ENCODE measurements at places on chromosomes 6 and 20.

- H3K27ac ChIP-seq: peak overlapping the region; percentile 54
- H3K36me3 ChIP-seq: peaks cover 35% of the 10 kb centered on the region
- H3K4me3 ChIP-seq: peak overlapping the region; percentile 52
- H3K4me1 ChIP-seq: peaks cover 36% of the 10 kb centered on the region
- H3K27me3 ChIP-seq: no peaks in the 10 kb centered on the region
Observed at GRCh38 chr6:30730601-30731435, 10.7 kb downstream of the TUBB start.

- no peak for DNase-seq
- no peak overlapping the region for H3K4me3 ChIP-seq
- no peak overlapping the region for H3K27ac ChIP-seq
- no peaks in the 10 kb centered on the region for H3K36me3 ChIP-seq
- no peaks in the 10 kb centered on the region for H3K4me1 ChIP-seq
Observed at GRCh38 chr6:113476937-113477839, 380.0 kb upstream of the MARCKS start.

DNA sequence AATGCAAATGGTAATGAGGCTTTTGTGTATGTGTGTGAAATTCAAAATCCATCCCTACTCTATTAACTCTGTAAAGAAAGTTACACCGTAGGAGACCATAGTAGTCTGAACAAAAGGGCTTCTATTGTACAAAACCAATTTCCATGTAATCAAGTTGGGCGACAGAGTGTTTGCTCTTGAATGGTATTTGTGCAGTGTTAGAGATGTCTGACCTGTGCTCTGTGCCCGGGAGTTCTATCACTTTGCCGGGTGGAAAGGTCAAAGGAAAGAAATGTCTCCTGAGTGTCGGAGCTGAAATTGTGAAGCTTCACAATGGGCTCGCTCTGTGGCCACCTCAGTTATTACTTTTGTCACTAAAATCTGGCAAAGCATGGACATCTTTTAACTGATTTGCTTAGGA lies 312.0 kb downstream of the SAMD5 start:
- H3K27me3 ChIP-seq: no peaks in the 10 kb centered on the region
- H3K27ac ChIP-seq: no peak overlapping the region
- no peak for DNase-seq
- H3K36me3 ChIP-seq: no peaks in the 10 kb centered on the region
- no peaks in the 10 kb centered on the region for H3K4me1 ChIP-seq

- H3K36me3 ChIP-seq: no peaks in the 10 kb centered on the region
- H3K4me3 ChIP-seq: no peak overlapping the region
- peak; percentile 43 for DNase-seq
- peaks cover 66% of the 10 kb centered on the region for H3K27me3 ChIP-seq
- no peak overlapping the region for H3K27ac ChIP-seq
- H3K4me1 ChIP-seq: peaks cover 2% of the 10 kb centered on the region
Observed at GRCh38 chr20:23048283-23049200, 930 bp downstream of the THBD start.

GRCh38 chr6:41531591-41532582 lies 14.3 kb upstream of the FOXP4 start:
- H3K27ac ChIP-seq: peak overlapping the region; percentile 95
- H3K4me3 ChIP-seq: peak overlapping the region; percentile 71
- peaks cover 26% of the 10 kb centered on the region for H3K4me1 ChIP-seq
- peaks cover 2% of the 10 kb centered on the region for H3K36me3 ChIP-seq
- peaks cover 26% of the 10 kb centered on the region for H3K27me3 ChIP-seq

GRCh38 chr20:689947-690346 lies 14.3 kb upstream of the SCRT2 start:
- no peaks in the 10 kb centered on the region for H3K36me3 ChIP-seq
- no peak for DNase-seq
- no peak overlapping the region for H3K27ac ChIP-seq

GRCh38 chr6:119348096-119348747 lies 1.3 kb downstream of the MAN1A1 start:
- no peaks in the 10 kb centered on the region for H3K27me3 ChIP-seq
- H3K36me3 ChIP-seq: peaks cover 28% of the 10 kb centered on the region
- peak overlapping the region; percentile 87 for H3K27ac ChIP-seq
- H3K4me3 ChIP-seq: peak overlapping the region; percentile 92

GRCh38 chr6:157715728-157716164 lies 107.3 kb upstream of the SNX9 start:
- H3K36me3 ChIP-seq: no peaks in the 10 kb centered on the region
- H3K27ac ChIP-seq: no peak overlapping the region
- H3K4me3 ChIP-seq: no peak overlapping the region
- no peaks in the 10 kb centered on the region for H3K27me3 ChIP-seq
- DNase-seq: no peak
- H3K4me1 ChIP-seq: no peaks in the 10 kb centered on the region

DNA sequence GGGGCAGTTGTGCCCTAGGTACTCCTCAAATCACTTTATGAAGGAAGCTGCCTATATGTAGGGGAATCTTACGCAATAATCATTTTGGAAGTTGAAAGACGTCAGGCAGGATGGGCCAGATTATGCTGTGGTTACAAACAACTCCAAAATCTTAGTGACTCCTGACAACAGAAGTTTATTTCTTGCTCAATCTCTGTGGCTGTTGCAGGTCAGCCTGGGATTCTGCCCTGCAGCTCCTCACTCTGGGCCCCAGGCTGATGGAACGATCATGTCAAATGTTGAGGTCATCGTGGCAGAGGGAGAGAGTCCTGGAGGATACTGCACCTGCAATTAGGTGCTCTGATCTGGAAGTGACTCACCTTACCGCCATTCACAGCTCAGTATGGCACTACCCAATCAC lies 88.4 kb downstream of the ZDHHC14 start:
- H3K4me1 ChIP-seq: peaks cover 12% of the 10 kb centered on the region
- H3K27me3 ChIP-seq: no peaks in the 10 kb centered on the region
- no peak overlapping the region for H3K4me3 ChIP-seq
- no peak for DNase-seq

GRCh38 chr20:38092260-38092857 lies 58.8 kb downstream of the RPRD1B start:
- peaks cover 11% of the 10 kb centered on the region for H3K36me3 ChIP-seq
- H3K27ac ChIP-seq: no peak overlapping the region
- H3K4me3 ChIP-seq: no peak overlapping the region
- no peak for DNase-seq
- H3K4me1 ChIP-seq: peaks cover 15% of the 10 kb centered on the region
- no peaks in the 10 kb centered on the region for H3K27me3 ChIP-seq

DNA sequence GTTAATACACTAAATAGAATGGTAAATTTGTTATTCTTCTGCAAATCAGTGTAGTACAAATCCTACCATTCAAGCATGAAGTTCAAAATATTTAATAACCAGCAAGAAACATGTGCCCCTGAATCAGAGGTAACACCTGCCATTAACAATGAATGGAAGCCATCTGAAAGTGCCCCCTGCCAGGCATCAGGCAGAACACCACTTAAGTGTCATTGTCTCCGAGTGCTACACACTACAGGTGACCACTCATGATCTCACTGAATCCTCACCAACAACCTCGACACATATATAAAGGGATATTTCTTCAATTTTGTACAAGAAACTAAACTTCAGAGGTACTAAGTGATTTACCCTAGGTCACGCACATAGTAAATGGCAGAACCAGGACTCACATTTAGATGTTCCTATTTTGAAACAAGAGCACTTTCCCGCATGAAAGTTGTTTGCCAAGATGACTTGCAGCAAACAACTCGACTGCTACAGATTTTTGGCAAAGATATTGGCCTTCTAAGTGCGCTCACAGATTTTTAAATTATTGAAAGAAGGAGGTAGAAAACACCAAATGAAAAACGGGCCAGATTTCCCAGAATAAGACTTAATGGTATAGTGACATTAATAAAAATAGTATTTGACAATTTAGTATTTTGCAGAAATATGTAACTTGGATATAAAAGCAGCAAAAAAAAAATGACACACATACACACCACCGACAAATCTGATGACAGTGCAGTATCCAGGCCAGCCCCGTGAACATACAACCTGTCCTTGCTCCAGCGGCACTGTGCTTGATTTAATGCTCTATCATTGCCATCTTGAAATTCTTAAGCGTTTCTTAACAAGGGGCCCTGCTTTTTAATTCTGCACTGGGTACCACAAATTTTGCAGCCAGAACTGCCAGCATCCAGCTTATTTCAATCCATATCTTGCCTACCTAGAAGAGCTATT lies 274.5 kb downstream of the ALDH8A1 start:
- no peak for DNase-seq
- H3K4me1 ChIP-seq: no peaks in the 10 kb centered on the region
- no peak overlapping the region for H3K27ac ChIP-seq
- no peaks in the 10 kb centered on the region for H3K27me3 ChIP-seq
- H3K4me3 ChIP-seq: no peak overlapping the region

GRCh38 chr6:118333772-118334171 lies 214.3 kb upstream of the PLN start:
- H3K27me3 ChIP-seq: no peaks in the 10 kb centered on the region
- no peak overlapping the region for H3K4me3 ChIP-seq
- no peaks in the 10 kb centered on the region for H3K4me1 ChIP-seq
- H3K36me3 ChIP-seq: no peaks in the 10 kb centered on the region
- no peak overlapping the region for H3K27ac ChIP-seq
- no peak for DNase-seq

- peaks cover 13% of the 10 kb centered on the region for H3K4me1 ChIP-seq
- no peak overlapping the region for H3K27ac ChIP-seq
- H3K27me3 ChIP-seq: no peaks in the 10 kb centered on the region
- DNase-seq: no peak
Observed at GRCh38 chr6:36053878-36054277, 26.3 kb downstream of the MAPK14 start.

- no peaks in the 10 kb centered on the region for H3K4me1 ChIP-seq
- H3K4me3 ChIP-seq: no peak overlapping the region
- no peak for DNase-seq
- no peak overlapping the region for H3K27ac ChIP-seq
- H3K27me3 ChIP-seq: no peaks in the 10 kb centered on the region
Observed at GRCh38 chr6:52724042-52724405, 39.3 kb downstream of the GSTA2 start.

- H3K4me1 ChIP-seq: peaks cover 14% of the 10 kb centered on the region
- no peaks in the 10 kb centered on the region for H3K36me3 ChIP-seq
- H3K4me3 ChIP-seq: no peak overlapping the region
- no peak overlapping the region for H3K27ac ChIP-seq
- H3K27me3 ChIP-seq: no peaks in the 10 kb centered on the region
Observed at GRCh38 chr20:50379049-50379990, 130.9 kb upstream of the PTPN1 start.

- no peak for DNase-seq
- H3K27me3 ChIP-seq: no peaks in the 10 kb centered on the region
- no peak overlapping the region for H3K27ac ChIP-seq
- H3K4me3 ChIP-seq: no peak overlapping the region
- no peaks in the 10 kb centered on the region for H3K36me3 ChIP-seq
Observed at GRCh38 chr6:101534821-101535220, 141.3 kb downstream of the GRIK2 start.

DNA sequence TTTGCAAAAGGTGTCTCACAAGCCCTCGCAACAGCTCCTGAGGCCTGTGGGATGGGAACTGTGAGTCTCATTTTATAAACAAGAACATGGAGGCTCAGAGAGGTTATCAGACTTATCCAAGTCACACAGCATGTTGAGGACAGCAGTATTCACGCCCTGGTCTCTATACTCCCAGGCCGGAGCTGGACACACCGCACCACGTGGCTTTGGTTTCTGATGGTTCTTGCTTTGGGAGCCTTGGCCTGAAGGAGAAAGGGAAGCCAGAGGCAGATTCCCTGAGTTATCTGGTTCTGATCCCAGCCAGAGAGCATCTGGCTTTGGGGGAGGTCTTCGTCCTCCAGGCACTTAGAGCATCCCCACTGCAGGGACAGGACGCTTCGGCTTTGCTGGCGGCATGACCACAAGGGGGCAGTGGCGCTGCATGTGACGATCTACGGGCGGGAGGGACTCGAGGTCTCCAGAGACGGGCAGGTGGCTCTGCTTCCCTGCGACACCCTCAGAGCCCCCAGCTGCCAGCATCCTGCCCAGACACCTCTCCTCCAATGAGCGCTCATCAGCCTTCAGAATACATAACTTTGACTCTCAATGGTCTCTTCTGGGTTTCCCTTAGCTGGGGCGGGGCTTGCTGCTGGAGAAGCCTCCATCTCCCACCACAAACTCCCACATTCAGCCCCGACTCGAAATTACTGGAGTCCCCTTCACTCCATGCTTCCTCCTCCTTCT lies 51.4 kb upstream of the SAYSD1 start:
- H3K27me3 ChIP-seq: no peaks in the 10 kb centered on the region
- DNase-seq: peak; percentile 84
- H3K27ac ChIP-seq: no peak overlapping the region
- H3K36me3 ChIP-seq: no peaks in the 10 kb centered on the region

- DNase-seq: no peak
- no peak overlapping the region for H3K4me3 ChIP-seq
- no peaks in the 10 kb centered on the region for H3K36me3 ChIP-seq
Observed at GRCh38 chr20:2297357-2297728, 1.5 kb downstream of the TGM3 start.

DNA sequence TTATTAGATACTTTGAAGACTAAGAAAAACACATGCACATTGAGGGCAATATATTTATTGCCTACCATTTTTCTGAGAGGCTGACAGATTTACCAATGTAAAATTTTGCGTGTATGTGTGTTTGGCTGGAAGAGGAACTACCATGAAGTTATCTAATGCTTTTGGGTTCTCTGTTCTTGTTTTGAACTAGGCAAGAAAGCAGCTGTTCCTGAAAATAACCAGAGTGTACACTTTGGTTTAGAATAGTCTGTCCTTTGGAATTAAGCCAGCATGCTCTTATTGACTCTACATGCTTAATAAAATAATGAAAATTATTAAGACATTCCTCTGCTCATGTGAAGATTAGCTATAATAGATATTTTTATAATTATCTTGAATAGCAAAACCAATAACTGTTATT lies 129.2 kb downstream of the MYB start:
- no peak for DNase-seq
- peaks cover 3% of the 10 kb centered on the region for H3K4me1 ChIP-seq
- no peak overlapping the region for H3K4me3 ChIP-seq
- no peaks in the 10 kb centered on the region for H3K27me3 ChIP-seq
- peaks cover 18% of the 10 kb centered on the region for H3K36me3 ChIP-seq

DNA sequence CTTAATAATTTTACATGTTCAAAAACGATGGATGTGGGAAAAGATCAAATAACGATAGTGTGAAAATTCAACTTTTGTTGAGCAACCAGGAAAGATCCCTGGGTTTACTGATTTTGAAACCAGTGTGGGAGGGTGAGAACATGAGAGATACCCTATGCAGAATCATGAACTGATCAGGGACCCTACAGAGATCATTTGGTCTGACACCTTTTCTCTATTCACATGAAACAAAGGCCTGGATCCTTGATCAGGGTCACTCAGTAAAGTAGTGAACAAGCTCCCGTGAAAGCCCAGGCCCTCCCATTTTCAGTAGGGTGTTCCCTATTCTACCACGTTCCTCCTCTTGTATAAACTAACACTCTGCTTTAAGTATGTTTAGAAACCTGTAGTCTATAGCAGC lies 60.5 kb upstream of the DUSP22 start:
- peaks cover 64% of the 10 kb centered on the region for H3K4me1 ChIP-seq
- H3K36me3 ChIP-seq: peaks cover 4% of the 10 kb centered on the region
- no peak overlapping the region for H3K4me3 ChIP-seq
- no peaks in the 10 kb centered on the region for H3K27me3 ChIP-seq
- DNase-seq: no peak
- H3K27ac ChIP-seq: peak overlapping the region; percentile 10
